ENCODE measurements at places on chromosomes 1 and 21.

DNA sequence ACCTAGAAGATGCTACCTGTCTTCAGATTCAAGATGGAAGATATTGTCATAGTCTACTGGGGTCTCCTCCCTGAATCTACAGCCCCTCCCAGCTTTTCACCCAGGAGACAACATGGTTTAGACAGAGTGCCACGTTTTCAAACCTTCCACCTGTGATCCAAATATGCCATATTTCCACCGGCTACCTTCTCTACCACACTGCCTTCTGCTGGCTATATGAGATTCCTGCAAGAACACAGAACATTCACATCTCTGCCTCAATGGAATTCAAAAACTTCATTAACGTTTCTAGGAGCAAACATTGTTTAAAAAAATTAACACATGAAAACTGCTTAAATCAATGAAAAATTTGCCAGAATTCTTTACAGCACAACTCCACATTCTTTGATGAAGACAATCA lies 12.9 kb upstream of the LELP1 start:
- peak; percentile 38 for DNase-seq

DNA sequence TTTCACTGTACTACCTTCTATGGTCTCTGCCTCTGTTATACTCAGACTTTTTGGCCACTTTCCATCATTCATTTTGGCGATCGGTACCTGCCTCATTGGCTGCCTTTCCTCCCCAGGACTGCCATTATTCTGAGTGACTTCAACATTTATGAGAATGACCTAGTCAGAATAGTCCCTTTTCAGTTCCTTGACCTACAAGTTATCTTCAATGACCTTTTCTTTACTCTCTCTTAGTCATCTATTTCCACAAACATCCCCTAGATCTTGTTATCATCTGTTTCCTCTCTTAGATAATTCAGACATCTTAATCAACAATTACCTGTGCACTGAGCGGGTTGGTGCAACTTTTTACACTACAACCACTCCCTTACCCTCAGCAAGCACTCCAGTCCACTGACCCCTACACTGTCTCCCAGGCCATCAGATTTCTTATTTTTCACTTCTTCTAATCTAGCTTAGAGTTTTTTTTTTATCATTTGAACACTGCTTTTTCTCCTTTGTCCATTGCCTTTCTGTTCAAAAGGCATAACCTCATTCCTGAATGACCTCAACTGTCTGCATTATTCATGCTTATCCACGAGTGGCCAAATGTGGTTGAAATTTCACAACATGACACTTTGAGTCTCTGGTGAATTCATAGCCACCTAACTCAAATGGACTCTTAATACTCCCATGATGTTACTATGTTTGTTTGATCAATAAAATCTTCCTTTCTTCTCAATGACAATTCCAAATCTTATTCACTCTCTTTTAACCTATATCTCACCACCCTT lies 112.7 kb downstream of the HMCN1 start:
- no peak for DNase-seq

- DNase-seq = no peak
These were observed 5.5 kb downstream of the SIM2 start for GRCh38 chr21:36704281-36704957.

DNA sequence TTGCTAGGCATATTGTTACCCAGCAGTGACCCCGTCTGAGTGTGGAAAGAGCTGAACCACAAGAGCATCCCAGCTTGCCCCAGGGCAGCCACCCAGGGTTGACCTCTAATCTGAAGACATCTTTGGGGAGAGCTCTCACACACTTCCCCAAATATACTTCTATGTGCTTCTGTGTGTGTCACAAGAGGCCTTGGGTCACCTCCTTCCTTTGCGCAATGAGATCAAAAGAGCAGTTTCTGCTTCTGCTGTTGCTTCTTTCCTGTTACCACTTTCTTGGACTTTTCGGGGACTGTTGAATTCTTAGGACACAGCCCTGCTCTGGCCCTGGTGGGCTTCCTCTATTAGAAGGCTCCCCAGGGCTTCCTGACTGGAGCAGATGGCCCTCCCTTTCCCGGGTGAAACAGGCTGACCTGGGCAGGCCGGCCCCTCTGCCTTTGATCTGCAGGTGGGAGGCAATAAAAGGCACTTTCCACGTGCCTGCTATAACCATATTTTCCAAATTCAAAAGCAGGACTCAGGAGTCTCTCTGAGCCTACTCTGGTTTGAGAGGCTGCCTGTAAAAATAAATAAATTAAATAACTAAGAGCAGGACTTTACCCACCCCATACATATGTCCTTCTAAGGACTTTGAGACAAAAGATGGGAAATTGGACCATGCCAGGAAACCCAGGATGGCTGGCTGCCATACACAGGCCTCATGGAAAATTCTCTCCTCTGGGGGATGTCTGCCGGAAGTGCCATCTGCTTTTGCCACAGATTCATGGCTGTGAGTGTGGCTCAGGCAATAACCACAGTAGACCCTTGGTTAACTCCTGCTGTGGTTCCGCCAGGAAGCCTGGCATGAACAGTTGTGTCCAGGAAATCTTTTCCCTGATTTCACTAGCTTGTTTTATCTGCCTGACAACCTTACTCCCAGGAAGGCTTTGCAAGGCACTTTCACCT lies 28.3 kb upstream of the RCSD1 start:
- DNase-seq = peak; percentile 11

DNA sequence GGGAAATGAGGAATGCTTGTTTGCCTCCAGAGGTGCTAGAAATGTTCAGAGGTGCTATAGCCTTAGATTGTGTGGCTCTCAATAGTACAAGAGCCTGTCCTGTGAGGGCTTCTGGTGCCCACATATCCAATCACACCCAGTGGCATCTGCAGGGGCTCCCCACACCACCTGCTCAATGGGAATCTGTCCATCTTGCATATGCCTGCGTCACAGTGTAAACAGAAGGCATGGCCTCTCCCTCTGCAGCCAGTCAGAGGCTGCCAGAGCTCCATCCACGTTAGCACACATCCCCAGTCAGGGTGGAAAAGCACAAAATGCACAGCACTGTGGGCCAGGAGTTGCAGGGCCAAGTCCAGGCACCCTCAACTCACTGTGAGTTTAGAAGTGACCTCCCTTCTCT lies 113.6 kb upstream of the GRIK3 start:
- DNase-seq = no peak

- no peak for DNase-seq
These were observed 415.0 kb upstream of the ESRRG start for GRCh38 chr1:217138173-217138765.

Measured in NCI-H2081 (cell line).